ENCODE measurements at places on chromosomes 2 and 18.

DNA sequence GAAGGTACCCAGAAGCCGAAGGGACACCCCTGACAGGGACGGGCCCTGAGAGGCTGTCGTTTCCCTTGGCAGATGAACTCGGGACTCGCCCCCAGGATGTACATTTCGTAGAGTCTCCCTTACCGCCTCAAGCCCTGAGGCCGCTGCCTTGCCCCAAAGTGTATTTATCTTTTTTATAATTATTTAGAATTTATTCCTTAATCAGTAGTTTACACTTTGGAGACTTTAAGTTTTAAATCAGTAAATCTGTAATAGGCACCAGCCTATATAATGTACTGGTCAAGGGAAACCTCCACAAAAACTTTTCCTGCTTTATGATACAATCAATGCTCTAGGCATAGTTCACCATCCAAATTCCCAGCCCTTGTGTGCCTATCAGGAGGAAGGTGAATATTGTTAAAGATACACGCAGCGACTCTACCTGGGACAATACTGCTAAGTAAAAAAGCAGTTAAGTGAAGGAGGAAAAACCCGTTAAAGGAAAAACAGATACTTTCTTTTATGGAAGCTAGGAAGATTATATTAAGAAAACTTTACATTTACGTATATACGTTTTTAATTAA lies 848 bp downstream of the VRK2 start:
- no peak for DNase-seq

- DNase-seq: peak; percentile 62
Observed at GRCh38 chr2:96528006-96528699, 8.4 kb upstream of the ARID5A start.

- no peak for DNase-seq
Observed at GRCh38 chr18:11407940-11408339, 201.5 kb upstream of the SLC35G4 start.

- no peak for DNase-seq
Observed at GRCh38 chr18:59951591-59951990, 51.8 kb downstream of the PMAIP1 start.

DNA sequence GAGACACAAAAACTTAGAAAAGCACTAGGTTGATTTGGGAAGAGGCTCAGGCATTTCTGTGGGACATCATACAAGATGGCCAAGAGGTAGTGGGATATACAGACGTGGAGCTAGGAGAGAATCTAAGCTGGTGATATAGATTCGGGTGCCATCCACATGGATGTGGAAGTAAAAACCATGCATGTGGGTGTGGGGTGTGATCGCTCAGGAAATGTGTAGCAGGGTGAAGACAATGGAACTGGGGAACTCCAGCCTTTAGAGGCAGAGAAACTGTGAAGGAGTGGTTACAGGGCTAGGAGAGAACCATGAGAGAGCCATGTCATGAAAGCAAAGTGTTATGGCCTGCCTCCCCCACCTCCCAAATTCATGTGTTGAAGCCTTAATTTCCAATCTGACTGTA lies 43.0 kb upstream of the CTLA4 start:
- DNase-seq: no peak

DNA sequence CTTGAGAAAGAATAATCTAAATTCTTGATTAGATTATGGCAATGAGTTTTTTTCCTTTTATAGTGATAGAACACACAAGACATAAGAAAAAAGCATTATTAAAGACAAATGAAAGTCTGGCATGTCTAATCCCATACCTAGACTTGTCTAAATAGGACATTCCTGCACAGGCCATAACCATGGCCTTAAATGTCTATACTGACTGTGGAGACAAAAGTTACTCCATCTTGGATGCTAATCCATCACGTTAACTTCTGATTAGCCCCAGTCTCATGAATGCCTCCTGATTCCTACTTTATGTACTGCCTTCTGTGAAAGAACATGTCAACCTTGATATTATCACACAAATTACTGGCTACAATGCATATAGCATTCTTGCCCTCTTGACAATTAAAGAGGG lies 23.6 kb downstream of the ORC2 start:
- no peak for DNase-seq

DNA sequence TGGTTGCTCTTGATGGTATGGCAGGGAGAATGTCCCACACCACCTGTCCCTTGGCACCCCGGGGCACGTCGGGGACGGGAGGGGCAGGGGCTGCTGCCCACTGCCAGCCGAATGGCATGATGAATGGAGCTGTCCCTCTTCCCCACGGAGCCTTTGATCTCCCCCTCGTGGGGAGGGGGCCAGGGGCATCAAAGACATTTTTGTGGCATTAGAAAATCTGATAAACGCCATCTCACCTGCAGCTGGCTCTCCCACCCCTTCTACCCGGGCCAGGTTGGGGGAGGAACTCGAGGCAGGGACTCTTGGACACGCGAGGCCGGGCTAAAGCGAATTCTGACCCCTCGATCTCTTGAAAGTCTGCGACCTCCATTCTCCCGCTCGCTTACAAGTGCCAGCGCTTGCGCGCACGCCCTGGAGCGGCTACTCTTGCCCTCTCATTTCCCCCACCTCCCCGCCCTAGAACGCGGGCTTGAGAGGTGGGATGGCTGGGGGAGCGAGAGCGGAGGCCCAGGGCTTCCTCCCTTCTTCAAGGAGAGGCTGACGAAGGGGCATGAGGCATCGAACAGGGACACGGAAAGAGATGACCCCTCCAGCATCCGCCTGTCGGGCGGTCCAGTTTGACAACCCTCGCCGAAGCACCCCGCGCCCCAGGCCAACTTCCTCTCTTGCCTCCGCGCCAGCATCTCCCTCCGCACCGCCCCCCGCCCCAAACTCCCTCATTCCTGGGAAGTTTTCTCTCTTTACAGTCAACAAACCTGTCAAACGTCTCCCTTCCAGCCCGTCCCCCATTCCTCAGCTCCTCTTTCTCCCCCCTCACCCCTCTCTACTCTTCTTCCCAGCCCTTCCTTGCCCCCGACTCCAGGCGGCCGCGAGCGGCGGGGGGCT lies 692 bp upstream of the WNT6 start:
- DNase-seq: no peak

GRCh38 chr2:179180242-179180641 lies 84.4 kb downstream of the SESTD1 start:
- DNase-seq: no peak

DNA sequence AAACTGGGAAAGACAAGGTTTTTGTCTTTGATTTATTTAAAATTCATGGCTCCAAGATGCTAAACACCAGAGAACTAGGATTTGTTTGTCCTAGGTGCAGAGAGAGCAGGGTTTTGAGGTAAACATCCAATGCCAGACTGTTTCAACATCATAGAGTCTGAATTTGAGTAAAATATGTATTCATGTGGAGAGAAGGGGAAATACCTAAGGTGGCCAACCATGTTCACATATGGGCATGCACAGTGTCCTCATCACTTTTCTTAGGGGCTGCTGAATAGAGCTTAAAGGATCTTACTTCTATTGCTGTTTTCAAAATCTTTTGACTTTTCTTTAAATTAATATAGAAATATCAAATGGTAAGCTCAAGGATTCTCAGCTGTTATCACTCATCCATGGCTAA lies 287.0 kb upstream of the CCDC68 start:
- DNase-seq: no peak

GRCh38 chr2:33488178-33488690 lies 11.8 kb downstream of the RASGRP3 start:
- no peak for DNase-seq

DNA sequence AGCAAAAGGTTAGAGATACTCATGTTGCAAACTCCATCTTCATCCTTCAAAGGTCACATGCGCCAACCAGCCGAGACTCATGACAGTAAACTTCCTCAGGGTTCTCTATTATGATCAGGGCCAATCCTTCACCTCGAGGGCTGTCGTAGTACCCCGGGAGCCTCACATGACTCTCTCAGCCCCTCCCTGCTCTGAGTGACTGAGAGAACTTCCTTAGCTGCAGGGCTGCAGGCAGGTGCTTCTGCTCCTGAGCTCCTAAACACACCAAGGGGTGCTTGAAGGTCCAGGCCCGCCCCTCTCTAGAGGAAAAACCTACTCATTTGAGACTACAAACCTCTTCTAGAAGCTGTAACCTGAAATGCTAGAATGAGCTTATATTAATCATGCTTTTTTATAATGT lies 48.2 kb downstream of the LONRF2 start:
- no peak for DNase-seq

- no peak for DNase-seq
Observed at GRCh38 chr2:42116195-42117181, 52.7 kb upstream of the EML4 start.

- no peak for DNase-seq
Observed at GRCh38 chr2:23354554-23354953, 30.4 kb upstream of the KLHL29 start.

- no peak for DNase-seq
Observed at GRCh38 chr2:163548970-163549369, 186.8 kb downstream of the FIGN start.

DNA sequence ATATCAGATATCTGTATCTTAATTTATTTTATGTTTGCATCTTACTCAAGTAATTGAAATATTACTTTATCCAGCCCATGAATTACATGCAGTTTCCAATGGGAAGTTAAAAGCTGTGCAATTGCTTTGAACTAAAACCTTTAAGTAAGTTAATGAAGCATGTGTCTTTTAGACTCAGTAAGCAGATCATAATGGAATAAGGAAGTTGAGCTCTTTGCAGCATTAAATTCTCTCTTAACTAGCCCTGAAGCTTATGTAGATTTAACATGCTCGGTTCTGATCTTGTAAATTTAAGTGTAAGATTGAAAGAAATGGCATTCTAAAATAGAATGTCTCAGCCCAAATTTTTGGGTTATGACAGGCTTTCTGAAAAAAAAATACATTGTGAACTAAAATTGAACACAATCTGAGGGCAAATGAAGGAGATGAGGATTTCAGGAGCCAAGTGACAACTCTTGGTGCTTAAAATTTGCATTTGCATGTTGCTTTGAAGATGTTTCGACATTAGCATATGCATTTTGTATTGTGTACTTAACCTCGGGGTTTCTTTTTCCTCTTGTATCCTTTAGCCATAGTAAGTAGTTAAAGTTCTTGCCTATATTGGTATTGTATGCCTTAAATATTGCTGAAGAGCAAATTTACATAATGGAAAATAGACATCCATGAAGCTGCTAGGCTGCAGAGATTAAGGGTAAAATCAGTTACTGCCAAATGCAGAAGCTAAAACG lies 297.8 kb upstream of the KCNJ3 start:
- DNase-seq: no peak

DNA sequence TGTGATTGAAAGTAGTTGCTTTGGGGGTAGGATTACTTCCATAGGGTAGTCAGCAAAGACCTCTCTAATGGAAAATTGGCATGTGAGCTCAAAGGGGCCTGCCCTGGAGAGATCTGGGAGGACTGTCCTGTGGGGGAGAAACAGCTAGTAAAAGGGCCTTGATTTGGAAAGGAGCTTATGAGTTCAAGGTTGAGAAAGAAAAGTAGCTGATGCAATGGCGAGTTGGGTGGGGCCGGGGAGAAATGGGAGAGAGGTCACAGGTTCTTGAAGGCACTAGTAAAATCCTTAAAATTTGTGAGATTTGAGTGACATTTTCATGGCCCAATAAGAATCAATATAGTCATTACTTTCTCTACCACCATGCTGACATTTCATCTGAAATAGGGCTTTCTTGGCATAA lies 82.0 kb upstream of the CCDC195 start:
- DNase-seq: no peak

- DNase-seq: peak; percentile 45
Observed at GRCh38 chr2:14781142-14781541, 148.6 kb downstream of the LRATD1 start.

GRCh38 chr2:146363731-146364130 lies 1481.1 kb upstream of the ACVR2A start:
- no peak for DNase-seq

DNA sequence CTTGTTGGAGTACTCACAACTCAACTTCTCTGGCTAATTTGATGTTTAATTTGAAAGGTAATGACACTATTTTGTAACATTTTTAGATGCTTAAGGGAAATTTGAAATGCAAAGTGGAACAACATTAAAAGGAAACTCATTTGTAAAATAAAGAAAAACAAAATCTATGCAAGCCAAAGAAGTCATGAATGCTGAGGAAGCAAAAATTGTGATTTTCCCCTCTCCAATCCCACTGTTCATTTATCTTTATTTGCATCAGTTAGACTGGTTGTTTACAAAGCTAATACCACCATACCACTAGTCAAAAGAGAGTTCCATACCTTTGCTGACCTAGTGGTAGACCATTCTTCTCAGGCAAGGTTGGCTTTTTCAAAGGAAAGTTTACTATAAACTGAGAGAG lies 2.2 kb upstream of the B4GALT6 start:
- DNase-seq: no peak

GRCh38 chr2:176746411-176746810 lies 466.2 kb upstream of the HNRNPA3 start:
- DNase-seq: no peak

- no peak for DNase-seq
Observed at GRCh38 chr2:62133320-62133823, 62.5 kb upstream of the B3GNT2 start.

DNA sequence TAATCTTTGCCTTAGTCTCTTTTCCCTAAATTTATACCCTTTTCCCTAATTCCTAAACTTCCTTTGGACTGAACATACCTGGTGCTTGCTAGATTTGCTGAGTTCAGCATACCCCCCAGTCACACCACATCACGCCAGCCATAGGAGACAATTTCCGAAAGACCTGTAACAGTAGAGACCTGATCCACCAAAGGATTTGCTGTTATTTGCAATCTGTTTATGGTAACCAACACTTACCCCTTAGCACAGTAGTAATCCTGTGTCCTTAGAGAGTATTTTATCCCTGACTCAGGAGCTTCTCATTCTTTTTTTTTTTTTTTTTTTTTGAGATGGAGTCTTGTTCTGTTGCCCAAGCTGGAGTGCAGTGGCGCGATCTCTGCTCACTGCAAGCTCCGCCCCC lies 8.6 kb downstream of the PSMG2 start:
- DNase-seq: no peak

DNA sequence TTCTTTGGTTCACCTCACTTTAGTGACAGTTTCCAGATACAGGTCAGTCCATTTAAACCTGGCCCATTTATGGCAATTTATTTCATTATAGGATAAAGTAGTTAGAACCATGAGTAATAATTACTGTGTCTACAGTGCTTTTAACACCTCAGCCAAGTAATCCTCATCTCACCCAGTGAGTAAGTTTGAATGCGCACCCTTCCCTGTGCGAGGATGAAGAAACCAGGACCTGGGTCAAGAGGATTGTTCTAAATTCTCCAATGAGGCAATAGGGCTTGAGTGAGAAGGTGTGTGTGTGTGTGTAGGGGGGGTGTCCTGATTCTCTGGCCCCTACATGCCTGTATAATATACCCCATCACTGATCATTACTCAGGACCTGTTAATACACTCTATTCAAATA lies 854 bp upstream of the MYO1B start:
- no peak for DNase-seq

GRCh38 chr2:68828887-68829708 lies 42.1 kb downstream of the BMP10 start:
- peak; percentile 95 for DNase-seq

- no peak for DNase-seq
Observed at GRCh38 chr18:59616501-59616900, 80.7 kb downstream of the CCBE1 start.
